ENCODE measurements at places on chromosomes 2 and 18.

- no peak for DNase-seq
These were observed 646.9 kb upstream of the ACVR2A start for GRCh38 chr2:147197754-147198483.

- DNase-seq: no peak
These were observed 3.3 kb downstream of the SMARCAL1 start for GRCh38 chr2:216415541-216415940.

GRCh38 chr2:70357684-70358071, 55.8 kb upstream of the FAM136A start:
- no peak for DNase-seq

- peak; percentile 15 for DNase-seq
These were observed 37.7 kb upstream of the RNF103 start for GRCh38 chr2:86661333-86661732.

DNA sequence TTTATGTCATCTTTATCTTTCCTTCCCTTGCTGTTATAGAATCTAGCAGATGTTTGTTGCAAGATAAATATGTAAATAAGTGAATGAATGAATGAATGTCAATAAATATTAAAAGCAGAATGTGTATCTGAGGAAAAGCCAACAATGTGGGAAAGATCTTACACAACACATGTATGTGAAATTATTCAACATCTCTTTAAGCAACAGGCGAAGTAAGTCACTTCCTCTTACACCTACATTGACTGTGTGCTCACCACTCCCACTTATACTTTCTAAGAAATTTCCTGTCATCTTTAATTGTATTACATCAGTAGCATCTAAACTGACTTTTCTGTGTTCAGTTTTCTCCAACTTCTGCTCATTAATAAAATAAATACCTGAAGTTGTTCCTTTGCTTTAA, 43.0 kb downstream of the RAD51AP2 start:
- peak; percentile 37 for DNase-seq

GRCh38 chr2:46963941-46964673, 48.5 kb upstream of the MCFD2 start:
- DNase-seq: peak; percentile 95

DNA sequence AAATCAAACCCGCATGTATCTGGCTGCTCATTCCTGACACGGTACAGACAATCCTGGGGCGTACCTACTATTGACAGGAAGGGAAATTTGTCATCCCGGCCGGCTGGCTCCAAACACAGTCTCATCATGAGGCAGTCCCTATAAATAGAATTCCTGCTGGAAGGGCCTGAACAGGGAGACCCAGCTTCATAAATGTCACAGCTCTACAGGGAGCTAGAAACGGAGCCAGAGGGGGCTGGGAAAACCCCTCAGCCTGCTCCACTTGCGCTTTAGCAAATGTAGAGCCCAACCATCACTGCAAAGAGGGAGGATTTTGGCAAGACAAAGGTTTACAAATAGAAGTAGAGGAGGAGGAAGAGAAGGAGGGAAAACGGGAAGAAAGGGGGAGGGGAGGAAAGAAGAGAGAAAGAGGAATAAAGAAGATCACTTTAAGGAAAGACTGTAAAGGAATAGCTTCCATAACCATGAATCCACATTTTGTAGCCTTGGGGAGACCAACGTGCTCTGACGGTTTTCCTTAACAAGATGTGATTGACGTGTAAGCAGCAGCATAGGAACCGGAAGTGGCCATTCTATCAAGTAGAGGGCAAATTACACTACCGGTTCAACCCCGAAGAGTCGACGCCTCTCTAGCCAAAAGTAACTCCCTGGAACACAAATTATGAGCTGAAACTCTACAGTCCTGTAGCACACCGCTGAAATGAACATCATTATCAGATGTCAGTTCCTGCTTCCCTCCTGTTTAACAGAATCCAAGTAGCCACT, 56.8 kb upstream of the TTN start:
- no peak for DNase-seq

DNA sequence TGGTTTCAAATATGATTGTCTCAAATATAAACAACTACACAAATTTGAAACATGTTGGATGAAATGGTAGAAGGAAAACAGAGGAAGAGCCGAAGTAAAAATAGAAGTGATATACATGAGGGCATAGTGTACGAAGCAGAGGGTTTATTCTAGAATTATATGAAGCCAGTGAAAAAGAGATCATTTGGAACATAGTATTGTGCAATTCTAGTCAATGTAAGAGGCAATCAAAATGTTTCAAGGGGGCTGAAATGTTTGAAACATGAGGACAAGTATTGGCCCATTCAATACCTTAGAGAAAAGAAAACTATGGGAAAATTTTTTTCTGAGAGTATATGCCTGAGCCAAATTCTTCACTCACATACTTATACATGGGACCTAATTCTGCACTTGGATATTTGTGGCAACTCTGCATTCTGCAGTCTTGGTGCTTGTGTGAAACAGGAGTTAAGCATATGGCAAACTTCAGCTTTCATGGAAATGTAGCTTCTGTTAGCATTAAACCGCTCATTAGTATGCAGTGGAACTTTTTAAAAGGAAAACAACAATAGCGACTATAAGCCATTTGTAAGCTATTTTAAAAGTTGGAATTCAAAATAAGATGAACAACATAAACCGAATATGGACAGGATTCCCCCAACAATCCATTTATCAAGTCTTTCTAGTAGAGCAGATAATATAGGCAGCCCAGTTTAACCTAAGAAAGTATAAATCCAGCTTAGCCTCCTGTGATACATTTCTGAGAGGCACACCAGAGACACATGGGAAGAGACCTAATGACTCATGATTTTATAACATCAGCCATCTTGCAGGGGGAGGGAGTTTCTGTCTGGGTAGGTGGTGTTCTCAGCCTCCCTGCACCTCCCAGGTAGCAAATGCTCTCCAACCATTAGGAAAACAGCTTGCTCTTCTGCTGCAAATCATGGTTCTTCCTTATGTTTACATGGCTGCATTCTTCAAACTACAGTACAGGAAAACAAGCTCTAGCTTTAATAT, 197.8 kb downstream of the PAX3 start:
- peak; percentile 17 for DNase-seq

DNA sequence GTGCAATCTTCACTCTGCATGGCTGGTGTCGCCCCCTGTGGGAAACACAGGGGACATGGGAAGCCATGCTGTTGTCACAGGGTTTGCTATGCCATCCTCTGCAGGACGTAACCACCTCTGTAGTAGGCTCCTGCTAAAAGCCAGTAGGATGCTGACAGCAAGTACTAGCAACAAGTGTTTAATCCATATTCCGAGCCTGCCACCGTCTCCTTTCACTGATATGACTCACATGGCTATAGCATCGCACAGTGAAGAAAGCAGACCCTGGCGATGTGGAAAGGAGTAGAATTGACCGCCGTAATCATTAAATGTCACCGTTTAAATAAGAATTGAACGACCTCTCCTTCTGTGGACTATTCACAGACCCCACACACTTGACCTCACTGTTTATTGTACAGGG, 57.8 kb downstream of the CD8B2 start:
- DNase-seq: no peak

DNA sequence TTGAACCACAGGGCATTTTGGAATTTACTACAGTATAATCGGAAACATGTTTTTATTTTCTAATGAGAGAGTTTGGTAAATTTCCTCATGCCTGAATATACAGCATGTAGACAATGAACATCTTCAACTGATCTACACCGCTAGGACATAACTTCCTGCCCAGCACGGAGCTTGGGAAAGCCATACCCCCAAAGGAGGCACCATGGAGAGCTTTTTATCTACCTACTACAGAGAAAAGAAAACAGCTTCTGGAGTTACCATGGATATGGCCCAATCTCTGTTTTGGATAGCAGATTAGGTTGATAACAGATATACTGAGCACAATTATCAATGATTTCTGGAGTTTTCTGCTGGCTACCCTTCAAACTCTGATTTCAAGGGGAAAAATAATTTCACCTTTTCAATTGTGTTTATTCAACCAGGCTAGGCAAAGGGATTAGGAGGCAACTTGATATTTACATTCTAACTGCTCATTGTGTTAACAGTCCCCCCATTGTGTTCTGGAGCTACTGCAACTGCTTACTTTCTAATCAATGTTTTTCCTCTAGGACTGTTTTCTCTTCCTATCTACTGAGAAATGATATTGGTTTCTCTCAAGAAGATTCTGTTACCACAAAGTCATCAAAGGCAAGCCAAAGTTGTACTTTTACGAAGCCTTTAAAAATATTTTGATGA, 123.0 kb upstream of the ARHGAP28 start:
- DNase-seq: no peak

DNA sequence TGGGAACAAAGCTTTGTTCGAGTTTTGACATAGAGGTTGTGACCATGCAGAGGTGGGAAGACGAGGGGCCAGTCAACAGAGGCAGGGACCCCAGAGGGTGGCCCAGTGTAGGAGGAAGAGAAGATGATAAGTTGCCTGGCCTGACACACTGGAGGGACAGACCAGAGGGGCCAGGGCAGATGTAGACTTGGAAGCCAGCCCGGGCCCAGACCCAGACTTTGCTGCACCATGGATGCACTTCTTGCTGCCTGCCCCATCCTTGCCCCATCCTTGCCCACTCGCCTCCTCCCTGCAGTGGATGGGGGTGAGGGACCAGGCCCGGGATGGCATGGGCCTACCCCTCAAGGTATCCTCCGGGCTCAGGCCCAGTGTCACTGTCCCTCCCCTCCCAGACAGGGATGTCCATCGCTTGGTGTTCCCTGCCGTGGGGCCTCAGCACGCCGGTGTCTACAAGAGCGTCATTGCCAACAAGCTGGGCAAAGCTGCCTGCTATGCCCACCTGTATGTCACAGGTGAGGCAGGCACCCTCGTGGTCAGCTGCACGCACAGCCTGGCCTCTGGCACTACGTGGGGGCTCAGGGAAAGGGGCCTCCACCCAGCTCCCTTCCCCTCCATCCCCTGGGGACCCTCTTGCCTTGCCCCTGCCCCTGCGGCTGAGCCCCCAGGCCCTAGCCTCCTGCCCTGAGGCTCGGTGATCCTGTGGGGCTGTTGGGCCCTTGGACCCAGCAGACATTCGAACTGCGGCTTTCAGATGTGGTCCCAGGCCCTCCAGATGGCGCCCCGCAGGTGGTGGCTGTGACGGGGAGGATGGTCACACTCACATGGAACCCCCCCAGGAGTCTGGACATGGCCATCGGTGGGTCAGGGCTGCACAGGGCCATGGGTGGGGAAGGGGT, 27.0 kb upstream of the GMPPA start:
- no peak for DNase-seq

- no peak for DNase-seq
These were observed 2.6 kb downstream of the ANO7 start for GRCh38 chr2:241191081-241191480.

- DNase-seq: no peak
These were observed 27.9 kb upstream of the TTR start for GRCh38 chr18:31563778-31564177.

DNA sequence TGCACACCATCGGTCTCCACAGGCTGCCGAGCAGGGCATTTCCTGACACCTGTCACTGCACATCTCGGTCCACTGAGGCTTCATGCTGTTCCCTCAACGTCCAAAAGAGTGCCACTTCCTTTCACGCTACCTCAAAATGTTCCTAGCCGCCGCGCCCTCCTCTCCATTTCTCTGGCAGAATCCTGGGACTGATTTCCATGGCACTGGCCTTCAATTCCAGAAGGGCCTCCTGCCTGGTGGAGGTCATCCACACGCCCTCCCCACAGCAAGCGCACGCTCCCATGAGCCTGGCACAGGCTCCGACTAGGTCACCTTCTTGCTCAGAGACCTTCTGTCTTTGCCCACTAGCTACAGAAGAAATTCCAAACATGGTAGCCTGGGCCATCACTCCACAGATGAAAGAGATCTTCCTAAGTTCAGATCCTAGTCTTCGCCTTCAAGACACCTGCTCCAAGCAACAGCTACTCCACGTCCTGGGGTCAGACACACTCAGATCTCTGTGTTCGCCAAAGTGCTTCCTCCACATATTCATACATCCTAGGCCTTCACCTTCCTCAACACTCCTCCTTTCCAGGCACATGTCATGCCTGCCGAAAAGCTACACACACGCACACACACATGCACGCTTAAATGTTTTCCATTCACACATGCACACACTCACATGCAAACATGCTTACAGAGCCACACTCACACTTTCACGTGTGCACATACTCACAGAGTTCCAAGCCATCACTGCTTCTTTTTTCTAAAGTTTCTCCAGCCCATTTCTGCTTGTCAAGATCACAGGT, 94.0 kb downstream of the PXDN start:
- no peak for DNase-seq

DNA sequence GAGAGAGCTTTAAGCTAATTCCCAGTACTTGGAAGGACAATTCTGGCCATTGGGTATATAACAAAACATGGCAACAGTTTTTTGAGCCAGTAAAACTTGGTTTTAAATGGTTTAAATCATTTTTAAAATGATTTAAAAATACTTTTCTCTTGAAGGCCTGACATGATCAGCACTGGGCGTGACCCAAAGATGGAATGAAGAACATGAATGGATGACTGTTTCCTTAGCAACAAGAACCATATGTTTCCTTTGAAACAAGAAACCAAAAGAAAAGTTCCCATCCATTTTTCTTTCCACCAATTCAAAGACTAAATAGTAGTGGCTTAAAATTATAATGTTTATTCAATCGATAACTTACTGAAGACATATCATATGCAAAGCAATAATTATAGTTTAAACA, 348.3 kb upstream of the FIGN start:
- DNase-seq: no peak

DNA sequence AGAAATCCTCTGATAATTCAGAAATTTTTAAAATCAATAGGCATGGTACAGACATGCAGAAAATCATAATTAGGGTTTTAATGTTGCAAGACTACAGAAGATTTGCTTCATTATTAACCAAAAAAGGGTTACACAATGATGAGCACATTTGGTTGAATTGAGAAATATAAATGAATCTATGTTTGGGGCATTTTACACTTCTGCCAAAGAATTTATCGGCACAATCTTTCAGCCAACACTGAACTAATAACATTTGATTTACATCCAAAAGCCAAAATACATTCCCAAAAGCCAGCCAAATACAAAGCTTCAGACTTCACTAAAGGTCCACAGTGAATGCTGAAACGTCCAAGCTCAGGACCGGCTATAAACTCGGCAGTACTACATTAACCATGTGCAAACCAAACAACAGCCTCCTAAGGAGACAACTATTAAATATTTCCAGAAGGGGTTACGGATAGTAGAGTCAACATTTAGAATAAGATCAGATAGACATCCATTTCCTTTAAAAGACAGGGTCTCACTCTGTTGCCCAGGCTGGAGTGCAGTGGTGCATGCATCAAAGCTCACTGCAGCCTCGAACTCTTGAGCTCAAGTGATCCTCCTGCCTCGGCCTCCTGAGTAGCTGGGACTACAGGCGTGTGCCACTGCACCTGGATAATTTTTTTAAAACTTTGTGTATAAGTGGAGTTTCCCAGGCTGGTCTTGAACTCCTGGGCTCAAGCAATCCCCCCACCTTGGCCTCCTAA, 29.4 kb downstream of the SPRED2 start:
- no peak for DNase-seq

DNA sequence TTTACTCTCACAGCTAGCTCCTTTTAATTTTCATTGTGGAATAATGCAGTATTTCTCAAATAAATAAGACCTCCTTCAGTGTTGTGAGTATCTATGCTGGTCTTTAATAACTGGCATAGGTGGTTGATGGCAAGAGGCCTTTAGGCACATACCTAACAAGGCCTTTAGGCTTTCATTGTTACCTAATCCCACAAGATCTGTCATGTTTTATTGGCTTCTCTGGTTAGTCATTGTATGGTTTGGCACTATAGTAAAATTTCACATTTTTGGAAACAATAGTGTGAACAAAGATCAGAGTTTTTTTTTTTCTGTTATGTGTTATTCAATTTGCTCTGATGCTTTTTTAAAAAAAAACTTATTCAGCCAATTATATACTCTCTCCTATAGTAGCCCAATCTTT, 89.8 kb upstream of the NEUROD1 start:
- no peak for DNase-seq
